ENCODE measurements at places on chromosomes 11 and 22. TPM values are rescaled to one million over a fixed set of nuclear protein-coding genes. Genes with fewer than 3 reads are reported as not detected.
A peak's percentile ranks its signal among the peaks of the same experiment; 100 is the strongest.

DNA sequence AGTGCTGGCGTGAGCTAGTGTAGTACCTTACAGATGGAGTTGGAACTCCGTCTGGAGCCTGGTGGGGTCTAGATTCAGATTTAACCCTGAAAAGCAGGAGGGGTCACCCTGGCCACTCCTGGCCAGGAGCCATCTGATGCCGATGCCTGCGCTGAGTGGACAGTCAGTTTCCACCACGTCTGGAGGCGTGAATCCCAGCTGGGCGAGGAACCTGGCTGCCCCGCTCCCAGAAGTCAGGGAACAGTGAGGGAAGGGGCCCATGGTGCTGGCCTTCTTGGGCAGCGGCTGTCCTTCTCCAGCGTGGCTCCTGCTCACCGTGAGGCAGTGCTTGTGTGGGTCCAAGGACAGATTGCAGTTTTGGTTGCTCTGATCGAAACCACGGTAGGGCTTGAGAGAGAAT lies 76.3 kb downstream of the PARVB start:
- no peak for DNase-seq

DNA sequence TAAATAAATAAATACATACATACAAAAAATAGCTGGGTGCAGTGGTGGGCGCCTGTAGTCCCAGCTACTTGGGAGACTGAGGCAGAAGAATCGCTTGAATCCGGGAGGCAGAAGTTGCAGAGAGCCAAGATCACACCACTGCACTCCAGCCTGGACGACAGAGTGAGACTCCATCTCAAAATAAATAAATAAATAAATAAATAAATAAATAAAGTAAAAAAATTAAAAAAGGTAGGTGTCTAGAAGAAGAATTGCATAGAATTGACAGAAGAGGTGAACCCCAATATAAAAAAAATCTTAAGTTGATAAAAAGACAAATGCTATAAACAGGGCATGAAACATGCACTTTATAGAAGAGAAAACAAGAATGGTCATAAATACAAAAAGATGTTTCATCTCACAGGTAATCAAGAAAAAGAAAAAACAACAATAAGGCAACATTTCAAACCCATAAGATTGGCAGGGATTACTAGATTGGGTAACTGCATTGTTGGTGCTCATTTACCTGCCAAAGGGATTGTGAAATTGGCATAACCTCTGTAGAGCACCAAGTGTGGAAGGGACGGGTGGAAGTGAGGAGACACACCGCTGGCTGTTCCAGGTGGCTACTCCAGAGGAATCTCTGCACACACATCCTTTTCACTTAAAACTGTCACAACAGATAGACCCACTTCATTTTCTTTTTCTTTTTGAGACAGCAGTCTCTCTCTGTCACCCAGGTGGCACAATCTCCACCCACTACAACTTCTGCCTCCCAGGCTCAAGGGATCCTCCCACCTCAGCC lies 44.7 kb downstream of the NF2 start:
- DNase-seq: no peak

GRCh38 chr11:41943656-41944055 lies 484.2 kb upstream of the LRRC4C start:
- no peak for DNase-seq

DNA sequence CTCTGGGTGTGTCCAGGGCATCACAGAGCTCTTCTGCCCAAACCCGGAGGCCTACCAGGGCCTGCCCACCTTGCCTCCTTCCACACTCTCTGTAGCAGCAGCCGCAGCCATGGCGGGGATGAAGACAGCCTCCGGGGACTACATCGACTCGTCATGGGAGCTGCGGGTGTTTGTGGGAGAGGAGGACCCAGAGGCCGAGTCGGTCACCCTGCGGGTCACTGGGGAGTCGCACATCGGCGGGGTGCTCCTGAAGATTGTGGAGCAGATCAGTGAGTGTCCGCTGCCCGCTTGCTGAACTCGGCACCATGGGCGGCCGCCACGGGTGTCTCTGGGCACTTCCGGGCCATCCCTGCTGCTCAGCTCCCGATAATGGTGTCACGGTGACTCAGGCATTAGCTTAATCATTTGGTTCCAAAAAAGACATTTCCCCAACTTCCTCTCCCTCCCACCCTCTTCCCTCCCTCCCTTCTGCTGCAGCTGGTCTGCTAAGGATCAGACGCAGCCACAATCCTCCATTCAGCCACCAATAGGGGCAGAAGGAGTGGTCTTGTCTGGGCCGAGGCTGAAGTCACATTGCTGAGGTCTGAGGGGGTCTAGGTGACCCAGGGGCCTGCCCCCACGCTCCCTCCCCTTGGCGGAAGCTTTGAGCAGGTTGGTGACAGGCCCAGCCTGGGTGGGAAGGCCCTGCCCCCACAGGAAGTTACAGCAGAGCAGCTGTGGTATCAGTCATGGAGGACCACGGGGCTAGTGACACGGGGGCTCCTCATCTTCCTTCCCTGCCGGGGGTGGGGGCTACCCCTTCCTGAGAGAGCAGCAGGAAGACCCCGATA lies 950 bp downstream of the FERMT3 start:
- no peak for DNase-seq

DNA sequence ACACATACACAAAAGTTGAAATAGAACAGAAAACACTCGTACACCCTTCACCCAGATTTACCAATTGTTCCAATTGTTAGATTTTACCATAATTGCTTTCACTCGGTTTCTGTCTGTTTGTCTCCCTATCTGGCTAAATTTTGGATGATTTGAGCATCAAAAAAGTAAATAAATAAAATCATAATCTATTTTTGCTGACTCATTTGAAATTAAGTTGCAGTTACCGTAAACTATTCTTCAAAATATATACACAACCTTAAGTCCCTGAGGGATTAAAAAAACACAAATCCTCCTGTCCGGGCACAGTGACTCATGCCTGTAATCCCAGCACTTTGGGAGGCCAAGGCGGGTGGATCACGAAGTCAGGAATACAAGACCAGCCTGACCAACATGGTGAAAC lies 81.3 kb upstream of the SYT9 start:
- no peak for DNase-seq

GRCh38 chr22:39776295-39777009 lies 117.1 kb downstream of the ENTHD1 start:
- DNase-seq: no peak

DNA sequence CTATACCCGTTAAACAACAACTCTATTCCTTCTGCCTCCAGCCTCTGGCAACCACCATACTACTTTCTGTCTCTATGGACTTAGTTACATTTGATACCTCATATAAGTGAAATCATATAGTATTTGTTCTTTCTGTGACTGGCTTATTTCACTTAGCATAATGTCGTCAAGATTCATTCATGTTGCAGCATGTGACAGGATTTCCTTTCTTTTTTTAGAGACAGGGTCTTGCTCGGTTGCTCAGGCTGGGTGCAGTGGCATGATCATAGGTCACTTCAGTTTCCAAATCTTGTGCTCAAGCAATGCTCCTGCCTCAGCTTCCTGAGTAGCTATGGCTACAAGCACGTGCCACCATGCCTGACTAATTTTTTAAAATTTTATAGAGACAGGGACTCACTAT lies 29.4 kb upstream of the SORL1 start:
- DNase-seq: no peak

Gene OR5AK2
- total RNA-seq: not detected

GRCh38 chr22:39514373-39514973 lies 5.9 kb upstream of the ATF4 start:
- DNase-seq: no peak

Gene PGR
- 22.4 TPM for total RNA-seq

DNA sequence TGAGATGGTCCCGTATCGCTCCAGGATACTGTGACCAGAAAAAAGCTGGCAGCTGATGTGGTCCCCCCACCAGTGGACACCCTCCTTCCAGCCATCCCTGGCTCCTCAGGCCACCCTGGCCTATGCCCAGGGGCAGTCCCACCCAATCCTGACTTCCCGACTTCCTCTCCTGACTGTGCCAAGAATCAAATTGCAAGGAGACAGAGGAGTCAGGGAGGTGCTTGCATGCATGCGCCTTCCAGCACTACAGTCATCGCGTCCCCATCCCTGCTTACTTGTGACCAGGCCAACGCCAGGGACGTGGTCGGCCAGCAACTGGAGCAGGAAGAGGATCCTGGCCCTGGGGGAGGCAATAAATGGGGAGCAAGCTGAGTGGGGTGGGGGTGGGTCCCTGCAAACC lies 3.6 kb upstream of the FREY1 start:
- DNase-seq: no peak

Gene HINFP
- 13.4 TPM for total RNA-seq

DNA sequence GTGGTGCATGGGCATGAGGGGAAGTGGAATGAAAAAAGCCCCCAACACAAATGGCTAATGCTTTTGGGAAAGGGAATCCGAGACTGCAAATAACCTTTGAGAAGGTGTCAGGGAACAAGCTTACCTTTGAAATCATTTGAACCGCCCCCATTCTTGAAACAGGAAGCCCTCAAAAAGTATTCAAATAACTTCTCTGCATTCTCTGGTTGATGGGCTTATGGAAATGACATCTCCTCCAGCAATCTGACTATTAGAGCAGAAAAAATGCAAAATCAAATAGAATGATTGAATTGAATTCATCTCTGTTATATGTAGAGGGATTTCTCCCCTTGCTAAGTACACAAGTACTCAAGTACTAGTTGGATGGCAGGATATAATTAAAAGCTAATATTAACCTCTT lies 409.9 kb downstream of the TMEM135 start:
- DNase-seq: no peak

Gene PGA4
- not detected for total RNA-seq

- DNase-seq: no peak
These were observed 4.0 kb upstream of the SGSM1 start for GRCh38 chr22:24801901-24802465.

Gene NPAS4
- total RNA-seq: 6.6 TPM

DNA sequence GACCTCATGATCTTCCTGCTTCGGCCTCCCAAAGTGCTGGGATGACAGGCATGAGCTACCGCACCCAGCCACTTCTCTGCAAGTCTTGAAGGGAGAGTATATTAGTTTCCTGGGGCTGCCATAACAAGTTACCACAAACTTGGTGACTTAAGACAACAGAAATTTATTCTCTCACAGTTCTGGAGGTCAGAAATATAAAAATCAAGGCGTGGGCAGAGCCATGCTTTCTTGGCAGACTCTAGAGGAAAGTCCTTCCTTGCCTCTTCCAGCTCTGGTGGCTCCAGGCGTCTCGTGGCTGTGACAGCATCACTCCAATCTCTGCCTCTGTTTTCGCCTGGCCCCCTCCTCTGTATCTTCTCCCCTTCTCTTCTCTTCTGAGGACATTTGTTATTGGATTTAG lies 110.2 kb upstream of the NAV2 start:
- no peak for DNase-seq

DNA sequence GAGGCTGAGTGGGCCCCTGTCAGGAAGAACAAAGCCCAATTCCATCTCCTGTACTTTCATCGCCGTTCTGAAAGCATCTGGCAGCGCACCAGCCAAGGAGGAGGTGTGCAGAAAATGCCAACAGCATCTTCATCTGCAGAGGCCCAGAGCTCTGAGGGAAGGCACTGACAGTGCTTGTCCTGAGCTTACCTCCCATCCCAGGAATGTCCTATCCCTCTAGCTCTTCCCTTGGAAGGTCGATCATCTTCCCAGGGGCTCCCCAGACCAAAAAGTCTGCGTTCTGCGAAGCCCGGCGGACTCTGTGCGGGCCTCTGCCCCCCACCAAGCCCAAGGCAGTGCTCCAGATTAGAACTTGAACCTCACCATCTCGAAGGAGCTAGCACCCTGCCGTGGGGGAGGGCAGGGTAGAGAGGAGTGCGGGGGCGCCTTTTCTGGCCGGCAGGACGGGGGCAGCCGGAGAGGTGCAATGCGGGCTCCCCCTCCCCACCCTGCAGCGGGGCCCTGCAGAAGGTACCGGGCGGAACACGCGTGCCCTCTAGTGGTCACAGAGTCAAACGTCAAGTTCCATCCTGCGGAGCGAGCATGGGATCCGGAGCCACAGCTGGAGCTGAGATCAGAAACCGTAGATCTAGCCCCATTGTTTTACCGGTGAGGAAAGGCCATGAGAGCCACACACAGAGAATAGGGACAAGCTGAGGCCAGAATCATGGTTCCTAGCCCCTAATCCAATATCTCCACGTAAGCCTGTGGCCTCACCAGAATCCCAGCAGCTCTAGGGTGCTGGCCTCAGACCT lies 5.0 kb downstream of the SCN2B start:
- DNase-seq: no peak

- no peak for DNase-seq
These were observed 90.5 kb downstream of the BRD1 start for GRCh38 chr22:49737101-49737551.

DNA sequence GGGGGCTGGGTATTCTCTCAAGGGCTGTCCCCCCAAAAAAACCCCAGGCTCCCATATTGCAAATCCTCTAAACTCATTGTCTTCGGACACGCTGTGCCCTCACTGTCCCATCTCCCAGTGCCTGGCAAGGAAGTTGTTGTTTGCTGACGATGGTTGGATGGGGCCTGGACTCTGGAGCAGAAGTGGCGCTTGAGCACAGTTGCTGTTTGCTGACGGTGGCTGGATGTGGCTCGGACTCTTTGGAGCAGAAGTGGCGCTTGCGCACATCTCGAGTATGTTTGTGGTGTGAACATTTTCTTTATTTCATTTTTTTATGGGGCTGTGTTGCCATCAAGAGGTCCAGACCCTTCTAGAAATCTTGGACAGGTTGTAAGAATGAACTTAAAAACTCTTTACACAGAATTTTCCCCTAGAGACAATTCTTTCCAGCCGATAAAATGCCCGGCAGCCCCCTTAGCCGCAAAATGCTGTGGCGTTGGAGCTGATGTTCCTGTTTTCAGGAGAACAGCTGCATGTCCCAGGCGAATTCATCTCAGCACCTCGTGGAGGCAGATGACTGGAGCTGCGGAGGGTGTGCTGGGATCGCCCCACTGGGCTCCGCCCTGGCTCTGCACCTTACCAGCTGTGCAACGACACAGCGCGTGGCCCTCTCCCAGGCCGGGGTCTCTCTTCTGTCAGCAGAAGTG lies 1167.4 kb downstream of the BRD1 start:
- no peak for DNase-seq

DNA sequence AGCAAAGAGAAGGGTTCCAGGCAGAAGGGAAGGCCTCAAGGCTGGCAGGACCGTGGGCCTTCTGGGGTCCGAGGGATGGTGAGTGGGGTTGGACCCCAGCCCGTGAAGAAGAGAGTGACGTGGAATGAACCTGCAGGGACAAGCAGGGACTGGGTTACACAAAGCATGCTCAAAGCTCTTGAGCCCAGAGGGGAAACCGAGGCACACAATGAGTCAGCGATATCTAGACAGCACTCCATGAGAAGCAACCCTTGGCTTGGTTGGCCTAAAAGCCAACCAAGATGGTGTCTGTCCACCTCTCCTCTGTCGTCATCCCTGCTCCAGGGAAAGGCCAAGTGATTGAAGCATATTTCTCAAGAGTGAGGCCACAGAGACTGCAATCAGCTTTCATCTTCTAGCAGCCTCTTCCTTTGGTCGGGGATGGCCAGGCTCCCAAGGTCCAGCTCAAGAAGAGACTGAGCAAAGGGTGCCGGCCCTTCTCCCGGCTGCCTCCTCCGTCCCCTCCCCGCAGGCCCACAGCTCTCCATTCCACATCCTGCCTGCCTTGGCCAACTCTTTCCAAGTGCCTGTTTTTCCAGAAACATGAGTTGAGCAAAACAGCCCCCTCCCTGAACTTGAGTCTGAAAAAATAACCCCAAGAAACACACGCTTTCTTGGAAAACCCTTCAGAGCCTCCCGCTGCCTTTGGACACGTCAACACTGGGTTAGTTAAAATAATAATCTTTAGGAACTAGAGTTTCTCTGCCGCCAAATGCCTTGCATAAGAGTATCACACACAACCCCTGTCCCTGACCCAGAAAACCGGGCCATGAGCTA lies 556.6 kb downstream of the MIAT start:
- peak; percentile 44 for DNase-seq

- DNase-seq: no peak
These were observed 7.6 kb downstream of the ATXN10 start for GRCh38 chr22:45678961-45679912.

Gene PATE2
- not detected for total RNA-seq

Gene FAM180B
- 0.27 TPM for total RNA-seq

Gene SPI1
- total RNA-seq: 44.4 TPM

All from thoracic aorta (tissue), 2 donors.